ENCODE measurements at places on chromosomes 3 and 15. TPM values are rescaled to one million over a fixed set of nuclear protein-coding genes. Genes with fewer than 3 reads are reported as not detected.

ANKRD63 gene
- not detected for total RNA-seq

LEKR1 gene
- not detected for total RNA-seq

POLR2M gene
- 24.9 TPM for total RNA-seq

DNA sequence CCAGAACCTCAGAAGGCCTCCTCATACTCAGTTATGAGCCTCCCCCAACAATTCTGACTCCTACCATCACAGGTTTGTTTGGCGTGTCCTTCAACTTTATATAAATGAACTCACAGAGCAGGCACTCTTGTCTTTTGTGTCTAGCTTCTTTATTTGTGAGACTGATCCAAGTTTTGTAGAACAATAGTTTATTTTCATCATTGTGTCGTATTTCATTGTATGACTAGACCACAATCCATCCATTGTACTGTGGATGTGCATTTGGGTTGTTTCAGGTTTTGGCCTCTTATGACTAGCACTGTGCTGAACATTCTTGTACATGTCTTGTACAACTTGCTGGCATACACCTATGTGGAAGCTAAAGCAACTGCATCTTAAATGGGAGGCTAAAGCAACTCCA, 292.8 kb upstream of the LYSMD4 start:
- no peaks in the 10 kb centered on the region for H3K27me3 ChIP-seq
- no peak for DNase-seq
- H3K36me3 ChIP-seq: no peaks in the 10 kb centered on the region

GRCh38 chr3:179113903-179114302, 34.3 kb upstream of the PIK3CA start:
- no peak overlapping the region for H3K27ac ChIP-seq
- no peaks in the 10 kb centered on the region for H3K36me3 ChIP-seq
- no peaks in the 10 kb centered on the region for H3K27me3 ChIP-seq
- H3K4me1 ChIP-seq: no peaks in the 10 kb centered on the region
- no peak for DNase-seq
- no peak overlapping the region for H3K4me3 ChIP-seq

GRCh38 chr3:169813757-169814517, 1.2 kb upstream of the LRRC34 start:
- no peak overlapping the region for H3K27ac ChIP-seq
- peak overlapping the region; percentile 3 for H3K4me3 ChIP-seq
- H3K4me1 ChIP-seq: peaks cover 6% of the 10 kb centered on the region
- H3K36me3 ChIP-seq: no peaks in the 10 kb centered on the region
- H3K27me3 ChIP-seq: no peaks in the 10 kb centered on the region

DNA sequence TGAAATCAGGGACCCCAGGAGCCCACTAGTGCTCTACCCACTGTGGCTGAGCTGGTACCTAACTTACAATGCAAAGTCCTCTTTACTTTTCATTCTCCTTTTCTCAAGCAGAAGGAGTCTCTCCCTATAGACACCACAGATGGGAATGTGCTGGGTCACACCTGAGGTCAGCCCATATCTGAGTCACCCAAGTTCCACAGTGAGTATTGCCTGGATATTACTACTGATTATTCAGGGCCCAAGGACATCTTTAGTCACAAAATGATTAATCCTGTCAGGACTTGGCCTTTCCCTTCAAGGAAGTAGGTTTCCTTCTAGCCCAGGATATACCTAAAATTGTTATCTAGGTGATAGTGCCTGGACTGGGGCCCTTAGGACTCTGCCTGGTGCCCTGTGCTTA, 1305.2 kb downstream of the SI start:
- H3K4me1 ChIP-seq: no peaks in the 10 kb centered on the region
- no peak overlapping the region for H3K4me3 ChIP-seq
- no peaks in the 10 kb centered on the region for H3K27me3 ChIP-seq
- H3K27ac ChIP-seq: no peak overlapping the region
- no peak for DNase-seq
- no peaks in the 10 kb centered on the region for H3K36me3 ChIP-seq

- DNase-seq: no peak
- peaks cover 2% of the 10 kb centered on the region for H3K4me1 ChIP-seq
- no peak overlapping the region for H3K4me3 ChIP-seq
- H3K27ac ChIP-seq: no peak overlapping the region
- H3K36me3 ChIP-seq: no peaks in the 10 kb centered on the region
These were observed 13.2 kb downstream of the FAM162A start for GRCh38 chr3:122397201-122397600.

DNA sequence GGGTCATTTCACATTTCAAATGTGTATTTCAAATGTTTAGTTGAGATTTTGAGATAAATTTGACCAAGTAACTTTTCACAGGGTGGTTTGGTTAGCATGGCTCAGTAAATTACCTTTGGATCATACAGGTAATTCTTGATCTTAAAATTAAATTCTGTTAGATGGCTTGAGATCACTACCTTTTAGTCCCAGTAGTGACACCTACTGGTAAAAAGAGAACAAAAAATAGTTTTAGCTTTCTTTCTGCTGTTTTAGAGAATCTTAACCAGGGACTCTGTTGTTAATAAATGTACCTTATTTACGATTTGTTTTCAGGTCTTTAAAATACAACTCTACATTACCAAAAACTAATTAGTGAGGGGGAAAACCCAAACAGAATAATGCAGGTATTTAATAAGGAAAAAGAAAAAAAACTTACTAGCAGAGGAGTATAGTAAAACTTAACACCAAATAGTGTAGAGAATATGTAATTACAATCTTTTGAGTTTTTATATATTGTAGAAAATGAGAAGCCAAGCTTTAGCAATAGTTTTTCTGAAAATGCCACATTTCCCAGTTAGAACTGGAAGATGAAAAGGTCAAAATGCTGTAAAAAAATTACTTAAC, 620.3 kb upstream of the AGTR1 start:
- H3K4me3 ChIP-seq: no peak overlapping the region
- no peaks in the 10 kb centered on the region for H3K4me1 ChIP-seq
- DNase-seq: no peak
- no peak overlapping the region for H3K27ac ChIP-seq
- H3K36me3 ChIP-seq: no peaks in the 10 kb centered on the region

DNA sequence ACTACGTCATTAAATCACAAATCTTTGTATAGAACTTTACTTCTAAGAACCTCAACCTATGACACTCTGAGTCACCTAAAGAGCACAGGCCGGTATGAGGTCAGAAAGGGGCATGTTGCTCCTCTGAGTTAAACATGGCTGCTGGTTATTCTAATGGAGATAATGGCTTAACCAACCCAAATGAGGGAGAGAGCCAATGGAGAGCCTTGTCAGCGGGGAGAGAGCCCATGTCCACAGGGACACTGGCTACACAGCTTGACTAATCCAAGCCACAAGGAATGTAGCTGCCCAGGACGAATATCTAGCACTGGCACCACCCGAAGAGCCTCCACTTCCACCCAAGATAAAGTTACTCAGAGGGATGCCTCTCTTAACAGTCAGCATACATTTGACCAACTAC, 77.0 kb upstream of the STAC start:
- H3K27me3 ChIP-seq: no peaks in the 10 kb centered on the region
- H3K27ac ChIP-seq: no peak overlapping the region
- no peaks in the 10 kb centered on the region for H3K36me3 ChIP-seq
- no peak for DNase-seq
- no peak overlapping the region for H3K4me3 ChIP-seq
- H3K4me1 ChIP-seq: no peaks in the 10 kb centered on the region

GRCh38 chr15:82680200-82681102, 29.2 kb downstream of the AP3B2 start:
- no peaks in the 10 kb centered on the region for H3K4me1 ChIP-seq
- no peaks in the 10 kb centered on the region for H3K36me3 ChIP-seq
- no peak for DNase-seq
- H3K4me3 ChIP-seq: peak overlapping the region; percentile 12
- no peak overlapping the region for H3K27ac ChIP-seq

DNA sequence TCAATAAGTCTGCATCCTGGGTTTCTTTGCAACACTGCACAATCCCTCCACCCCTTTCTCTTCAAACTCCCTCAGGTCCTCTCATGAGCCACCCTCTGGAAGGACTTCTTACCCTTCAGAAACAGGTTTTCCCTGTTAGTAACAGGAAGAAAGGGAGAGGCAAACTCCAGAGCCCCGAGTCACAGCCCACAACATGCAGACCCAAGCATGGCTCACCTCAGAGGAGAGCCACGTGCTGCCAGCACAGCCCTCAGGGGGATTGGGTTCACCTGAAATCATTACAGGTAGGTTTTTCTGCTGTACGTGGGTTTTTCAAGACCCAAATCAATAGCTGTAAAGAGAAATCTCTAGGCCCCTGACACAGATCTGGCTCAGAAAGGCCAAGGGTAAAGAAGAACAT, 359.7 kb upstream of the ATP10A start:
- no peak for DNase-seq
- no peak overlapping the region for H3K27ac ChIP-seq
- H3K27me3 ChIP-seq: no peaks in the 10 kb centered on the region
- H3K4me1 ChIP-seq: no peaks in the 10 kb centered on the region

All from ascending aorta (tissue), 2 donors.